T-helper 2 cell (primary cell): ENCODE measurements at places on chromosomes 6 and 20.

DNA sequence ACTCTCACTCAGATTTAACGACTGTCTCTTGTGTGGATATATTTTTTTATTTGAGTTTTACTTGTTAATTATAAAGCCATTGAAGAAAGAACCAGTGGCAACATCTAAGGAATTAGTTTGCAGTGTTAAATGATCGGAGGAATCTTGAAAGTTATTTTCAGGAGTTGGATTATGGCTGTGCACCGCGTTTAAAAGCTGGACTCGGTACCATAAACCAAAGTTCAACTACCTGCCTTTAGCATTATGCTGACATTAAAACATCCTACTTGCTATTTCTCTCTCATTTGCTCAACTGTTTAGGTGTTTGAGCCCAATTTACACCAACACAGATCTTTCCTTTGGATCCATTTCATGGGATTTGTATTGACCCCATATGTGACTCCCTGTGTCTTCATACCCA lies 289.4 kb upstream of the SASH1 start:
- no peak for DNase-seq

DNA sequence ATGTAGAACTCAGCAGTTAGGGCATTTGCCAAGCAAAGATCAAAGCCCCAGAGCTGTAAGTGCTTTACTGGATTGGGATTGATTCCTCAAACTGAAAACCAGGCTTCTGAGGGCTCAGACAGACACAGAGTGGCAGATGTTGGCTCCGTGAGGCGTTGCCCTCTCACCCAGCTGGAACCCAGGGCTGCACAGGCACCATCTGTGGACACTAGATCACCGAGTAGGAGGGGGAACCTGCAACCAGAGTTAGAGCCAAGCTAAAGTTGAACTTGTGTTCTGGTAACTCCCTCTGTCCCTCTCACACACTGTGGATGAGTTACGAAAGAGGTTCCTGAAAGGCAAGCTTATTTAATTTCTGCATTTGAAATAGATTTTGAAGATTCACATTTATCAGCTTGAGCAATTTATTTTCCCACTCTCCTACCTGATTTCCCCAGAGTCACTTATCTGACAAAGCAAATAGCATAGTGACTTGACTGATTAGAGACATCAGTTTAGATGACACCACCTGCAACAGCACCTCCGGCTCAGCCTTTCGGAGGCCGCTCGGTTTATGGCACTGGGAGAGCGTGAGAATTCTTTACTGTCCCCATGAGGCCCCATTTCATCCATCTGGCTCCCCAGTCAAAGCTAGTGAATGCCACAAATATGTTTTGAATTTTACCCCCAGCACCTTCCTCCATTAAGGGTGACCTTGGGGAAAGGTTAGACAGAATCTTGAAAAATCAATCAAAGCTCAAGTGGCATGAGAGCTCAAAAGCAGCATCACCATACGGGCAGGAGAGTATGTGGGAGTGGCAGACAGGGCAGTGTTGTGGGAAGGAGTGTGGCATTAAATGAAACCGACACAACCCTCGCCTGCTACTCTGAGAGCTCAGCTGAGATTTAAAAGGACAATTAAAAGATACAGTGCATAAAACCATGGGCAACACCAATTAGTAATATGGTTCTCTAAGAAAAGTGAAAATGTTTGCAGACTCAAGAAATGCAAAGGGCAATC lies 48.5 kb downstream of the RPF2 start:
- no peak for DNase-seq

DNA sequence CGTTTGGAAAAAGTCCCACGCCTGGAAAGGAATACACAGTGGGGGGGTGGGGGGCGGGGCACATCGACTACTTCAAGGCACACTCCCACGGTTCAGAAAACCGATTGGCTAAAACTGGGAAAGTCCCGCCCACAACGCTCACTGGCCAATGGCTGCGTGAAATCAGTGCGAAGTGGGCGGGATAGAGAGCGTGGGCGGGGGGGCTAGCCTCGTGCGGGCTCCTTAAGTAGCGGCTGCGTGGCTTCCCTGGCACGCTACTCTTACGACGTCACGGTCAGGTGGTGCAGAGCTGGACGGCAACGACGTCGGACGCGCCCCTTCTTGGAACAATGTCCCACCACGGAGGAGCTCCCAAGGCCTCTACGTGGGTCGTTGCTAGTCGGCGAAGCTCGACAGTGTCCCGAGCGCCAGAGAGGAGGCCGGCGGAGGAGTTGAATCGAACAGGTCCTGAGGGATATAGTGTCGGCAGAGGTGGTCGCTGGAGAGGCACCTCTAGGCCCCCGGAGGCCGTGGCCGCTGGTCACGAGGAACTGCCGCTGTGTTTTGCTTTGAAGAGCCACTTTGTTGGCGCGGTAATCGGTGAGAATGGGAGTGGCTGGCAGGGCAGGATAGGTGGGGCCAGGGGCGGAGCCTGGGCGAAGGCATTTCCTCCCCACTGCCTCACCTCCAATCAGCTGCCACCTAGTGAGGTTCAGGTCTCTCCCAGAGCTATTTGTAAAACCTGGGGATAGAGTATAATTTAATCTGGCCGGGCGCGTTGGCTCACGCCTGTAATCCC lies at the start of gene DDX43:
TSS of gene DDX43 (plus strand) at position 252 of the 778 bp plus-strand sequence. CDS start at position 330, 78 bp downstream.
- DNase-seq, result peak; percentile 49

DNA sequence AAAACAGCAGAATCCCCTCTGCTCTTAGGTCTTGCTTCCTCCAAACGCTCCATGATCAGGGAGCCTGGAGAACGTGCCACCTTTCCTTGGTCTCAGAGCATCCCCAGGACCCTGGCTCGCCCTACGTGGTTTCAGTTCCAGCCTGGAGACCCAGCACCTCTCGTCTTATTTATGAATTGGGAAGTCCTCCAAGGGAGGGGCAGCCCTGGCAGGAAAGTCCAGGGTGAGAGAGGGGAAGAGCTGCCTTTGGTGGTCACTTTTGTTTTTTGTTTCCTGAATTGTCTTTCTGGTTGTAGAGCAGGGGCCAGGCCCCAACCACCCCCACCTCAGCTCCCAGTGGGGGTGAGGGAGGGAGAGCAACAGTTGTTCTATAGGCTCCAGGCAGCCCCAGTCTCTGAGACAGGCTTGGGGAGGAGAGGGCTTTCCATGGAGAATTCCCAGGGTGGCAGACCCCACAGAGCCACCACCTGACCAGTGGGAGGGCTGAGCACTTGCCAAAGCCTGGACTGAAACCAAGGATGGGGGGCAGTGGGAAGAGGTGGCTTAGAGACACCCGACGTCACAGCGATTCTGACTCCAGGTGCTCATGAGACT lies 88.8 kb downstream of the PRND start:
- DNase-seq, result no peak

GRCh38 chr6:121430514-121431460 lies 4.7 kb upstream of the GJA1 start:
- no peak for DNase-seq

- no peak for DNase-seq
These were observed 243.0 kb upstream of the RIN2 start for GRCh38 chr20:19515074-19515473.

- no peak for DNase-seq
These were observed 7.7 kb downstream of the AKAP12 start for GRCh38 chr6:151247490-151247889.

DNA sequence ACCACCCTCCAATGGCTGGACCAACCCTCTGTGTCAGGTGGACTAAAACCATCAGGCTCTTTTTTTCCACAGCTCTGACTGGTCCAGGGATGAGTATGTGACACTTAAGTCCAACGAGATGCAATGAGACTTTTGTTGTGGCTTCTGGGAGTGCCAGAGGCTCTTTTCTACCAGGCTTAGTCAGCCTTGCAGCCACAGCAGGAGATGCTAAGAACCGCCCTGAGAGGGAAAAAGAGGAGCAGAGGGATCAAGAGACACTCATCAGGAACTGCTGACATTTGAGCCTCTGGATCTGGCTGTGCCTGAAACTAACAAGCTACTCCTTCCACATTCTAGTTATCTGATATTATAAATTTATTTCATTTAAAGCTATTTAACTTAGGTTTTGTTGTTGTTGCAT lies 270.9 kb upstream of the SULF2 start:
- DNase-seq, result no peak
